Type B pancreatic cell (in vitro differentiated cells): ENCODE measurements at places on chromosomes 7 and 10. TPM values are rescaled to one million over a fixed set of nuclear protein-coding genes. Genes with fewer than 3 reads are reported as not detected.

Gene ZNF804B
- 0.07 TPM in 1 of 2 replicates, not detected in the other for total RNA-seq

- peak overlapping the region; percentile 99 for H3K27ac ChIP-seq
- H3K4me3 ChIP-seq, result peak overlapping the region; percentile 98
- H3K36me3 ChIP-seq, result peaks cover 16% of the 10 kb centered on the region
- H3K27me3 ChIP-seq, result no peaks in the 10 kb centered on the region
These were observed 593 bp downstream of the CDK13 start for GRCh38 chr7:39950473-39951225.

Gene PLXNA4
- total RNA-seq, result 1.6 and 13.6 TPM in 2 replicates

GRCh38 chr7:11436773-11437524 lies 395.0 kb downstream of the THSD7A start:
- no peak for DNase-seq
- H3K4me3 ChIP-seq, result no peak overlapping the region
- no peaks in the 10 kb centered on the region for H3K4me1 ChIP-seq
- H3K27me3 ChIP-seq, result no peaks in the 10 kb centered on the region
- no peak overlapping the region for H3K27ac ChIP-seq

DNA sequence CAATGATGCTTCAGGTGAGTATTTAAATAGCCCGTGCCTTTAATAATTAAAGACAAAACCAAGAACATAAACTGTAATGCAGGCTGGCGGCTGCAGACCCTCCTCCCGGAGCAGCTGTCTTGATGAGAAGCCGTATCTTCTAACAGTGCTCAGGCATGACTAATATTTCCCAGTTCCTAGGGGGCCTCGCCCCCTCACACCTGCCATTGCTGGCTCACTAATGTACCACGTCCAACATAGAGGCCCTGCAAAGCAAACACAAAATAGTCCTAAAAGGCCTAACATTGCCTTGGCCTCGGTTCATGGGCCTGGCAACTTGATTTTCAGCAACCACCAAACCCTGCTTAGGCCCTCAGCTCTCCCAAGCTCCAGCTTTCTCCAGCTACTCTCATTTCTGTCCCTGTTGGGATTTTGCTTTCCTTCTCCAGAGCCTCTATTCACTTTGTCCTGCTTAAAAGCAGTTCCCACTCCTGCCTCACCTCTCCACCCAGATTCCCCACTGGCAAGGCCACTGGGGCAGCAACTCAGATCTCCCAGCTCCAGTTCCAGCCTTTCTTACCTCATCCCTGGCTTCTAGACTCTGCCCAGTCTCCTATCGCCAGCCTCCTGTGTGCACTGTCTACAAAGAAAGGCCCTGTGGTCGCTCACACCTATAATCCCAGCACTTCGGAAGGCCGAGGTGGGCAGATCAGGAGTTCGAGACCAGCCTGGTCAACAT lies 16.2 kb downstream of the SORBS1 start:
- peaks cover 50% of the 10 kb centered on the region for H3K4me1 ChIP-seq
- peak overlapping the region; percentile 37 for H3K27ac ChIP-seq
- no peak overlapping the region for H3K4me3 ChIP-seq
- H3K36me3 ChIP-seq, result peaks cover 3% of the 10 kb centered on the region
- H3K27me3 ChIP-seq, result no peaks in the 10 kb centered on the region

GRCh38 chr10:63467841-63468240 lies 2.1 kb upstream of the JMJD1C start:
- H3K27me3 ChIP-seq, result peaks cover 3% of the 10 kb centered on the region
- H3K4me3 ChIP-seq, result peak overlapping the region; percentile 26
- no peaks in the 10 kb centered on the region for H3K36me3 ChIP-seq
- no peak overlapping the region for H3K27ac ChIP-seq

Gene HTR7
- 0.31 and 2.3 TPM in 2 replicates for total RNA-seq

- no peaks in the 10 kb centered on the region for H3K27me3 ChIP-seq
- peaks cover 14% of the 10 kb centered on the region for H3K36me3 ChIP-seq
- no peaks in the 10 kb centered on the region for H3K4me1 ChIP-seq
These were observed 26.2 kb downstream of the CRPPA start for GRCh38 chr7:16395121-16395520.

Gene GJD4
- 0.17 TPM in 1 of 2 replicates, not detected in the other for total RNA-seq

Gene CYP2E1
- 0.53 and 0.62 TPM in 2 replicates for total RNA-seq

- peak overlapping the region; percentile 10 for H3K27ac ChIP-seq
- no peaks in the 10 kb centered on the region for H3K27me3 ChIP-seq
- H3K4me3 ChIP-seq, result no peak overlapping the region
- peaks cover 55% of the 10 kb centered on the region for H3K4me1 ChIP-seq
These were observed 37.8 kb downstream of the MTPN start for GRCh38 chr7:135939261-135939812.

Gene CRYGN
- 0.67 and 1.3 TPM in 2 replicates for total RNA-seq

Gene LIPK
- total RNA-seq, result 0.41 and 3.2 TPM in 2 replicates

DNA sequence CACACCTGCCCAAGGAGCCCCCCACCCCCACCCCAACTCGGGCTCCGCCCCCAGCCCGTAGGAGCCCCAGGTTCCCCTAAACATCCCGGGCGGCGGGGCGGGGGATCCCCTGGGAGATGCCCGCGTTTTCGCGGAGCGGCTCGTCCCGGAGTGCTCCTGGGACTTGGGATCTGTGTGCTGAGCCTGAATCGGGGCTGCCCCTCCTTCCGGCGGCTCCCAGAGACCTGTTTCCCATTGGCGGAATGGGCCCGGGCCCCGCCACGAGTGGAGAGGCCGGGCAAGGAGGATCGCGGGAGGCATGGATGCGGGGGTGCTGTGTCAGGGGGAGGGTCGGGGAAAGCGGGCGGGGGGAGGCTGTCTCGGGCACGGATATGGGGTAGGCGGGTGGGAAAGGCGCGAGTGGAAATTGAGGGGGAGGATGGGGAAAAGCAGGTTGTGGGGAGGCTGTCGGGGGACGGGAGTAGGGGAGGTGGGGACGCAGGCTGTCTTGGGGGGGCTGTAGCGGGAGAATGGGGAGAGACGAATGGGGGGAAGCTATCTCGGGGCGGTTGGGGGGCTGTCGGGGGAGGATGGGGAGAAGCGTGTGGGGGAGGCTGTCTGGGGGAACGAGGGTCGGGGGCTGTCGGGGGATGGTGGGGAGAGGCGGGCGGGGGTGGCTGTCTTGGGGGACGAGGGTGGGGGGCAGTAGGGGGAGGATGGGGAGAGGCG lies 572 bp upstream of the BHLHA15 start:
- H3K4me1 ChIP-seq, result peaks cover 4% of the 10 kb centered on the region
- DNase-seq, result peak; percentile 70
- H3K36me3 ChIP-seq, result peaks cover 4% of the 10 kb centered on the region
- no peaks in the 10 kb centered on the region for H3K27me3 ChIP-seq

Gene CROT
- 19.6 and 21.9 TPM in 2 replicates for total RNA-seq

Gene ODAD2
- 0.14 and 1.5 TPM in 2 replicates for total RNA-seq

Gene HOXA9
- 0.67 and 4.1 TPM in 2 replicates for total RNA-seq

- no peaks in the 10 kb centered on the region for H3K36me3 ChIP-seq
- no peak overlapping the region for H3K27ac ChIP-seq
- DNase-seq, result no peak
- H3K27me3 ChIP-seq, result no peaks in the 10 kb centered on the region
- H3K4me3 ChIP-seq, result no peak overlapping the region
These were observed 79.4 kb upstream of the FEZF1 start for GRCh38 chr7:122383934-122384333.

DNA sequence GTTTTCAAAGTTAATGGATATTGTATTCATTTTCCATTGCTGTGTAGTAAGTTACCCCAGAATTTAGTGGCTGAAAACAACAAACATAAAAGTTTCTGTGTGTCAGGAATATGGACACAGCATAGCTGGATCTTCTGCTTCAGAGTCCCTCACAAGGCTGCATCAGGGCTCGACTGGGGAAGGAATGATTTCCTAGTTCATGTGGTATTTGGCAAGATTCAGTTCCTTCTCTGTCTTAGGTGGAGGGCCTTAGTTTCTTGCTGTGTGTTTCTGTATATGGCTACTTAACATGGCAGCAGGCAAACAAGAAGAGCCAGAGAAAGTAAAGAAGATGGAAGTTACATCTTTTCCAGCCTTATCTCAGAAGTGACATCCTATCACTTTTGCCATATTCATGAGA lies 51.1 kb downstream of the TPST1 start:
- peaks cover 12% of the 10 kb centered on the region for H3K4me1 ChIP-seq
- H3K27me3 ChIP-seq, result no peaks in the 10 kb centered on the region
- H3K36me3 ChIP-seq, result peaks cover 12% of the 10 kb centered on the region
- no peak overlapping the region for H3K27ac ChIP-seq
- no peak overlapping the region for H3K4me3 ChIP-seq

DNA sequence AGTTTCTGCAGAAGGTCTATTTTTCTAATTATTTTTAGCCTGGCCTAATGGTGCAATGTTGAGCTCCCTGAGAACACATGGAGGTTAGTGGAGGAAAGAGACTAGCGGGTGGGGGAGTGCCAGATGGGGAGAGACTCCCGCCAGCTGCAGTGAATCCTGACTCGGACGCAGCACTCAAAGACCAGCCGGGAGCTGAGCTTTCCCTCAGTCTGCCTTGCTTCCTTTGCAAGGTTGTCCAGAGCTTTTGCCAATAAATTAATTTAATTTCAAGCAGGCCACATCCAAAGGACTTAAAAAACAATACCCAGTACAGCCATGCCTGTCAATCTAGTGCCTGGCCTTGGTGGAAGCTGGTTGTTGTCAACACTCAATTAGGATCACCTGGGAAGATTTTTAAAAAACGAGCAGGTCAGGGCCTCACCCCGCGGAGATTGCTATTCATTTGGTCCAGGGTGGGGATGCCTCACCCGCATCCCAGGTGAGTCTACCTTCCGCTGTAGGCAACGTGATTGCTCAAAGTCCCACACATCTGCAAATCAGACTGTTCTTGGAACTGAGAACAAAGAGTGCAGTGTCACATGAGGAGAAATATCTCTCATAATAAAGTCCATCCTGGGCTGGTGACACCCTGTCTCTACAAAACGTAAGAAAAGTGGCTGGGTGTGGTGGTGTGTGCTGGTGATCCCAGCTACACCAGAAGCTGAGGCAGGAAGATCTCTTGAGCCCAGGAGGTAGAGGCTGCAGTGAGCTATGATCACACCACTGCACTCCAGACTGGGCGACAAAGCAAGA lies 4.0 kb downstream of the CLRN3 start:
- H3K4me1 ChIP-seq, result peaks cover 4% of the 10 kb centered on the region
- H3K36me3 ChIP-seq, result no peaks in the 10 kb centered on the region
- peaks cover 11% of the 10 kb centered on the region for H3K27me3 ChIP-seq

Gene FBXL13
- 1.1 and 4.0 TPM in 2 replicates for total RNA-seq

Gene ZNF365
- 0.38 and 0.63 TPM in 2 replicates for total RNA-seq

Gene FAM25C
- total RNA-seq, result not detected in 2 replicates

DNA sequence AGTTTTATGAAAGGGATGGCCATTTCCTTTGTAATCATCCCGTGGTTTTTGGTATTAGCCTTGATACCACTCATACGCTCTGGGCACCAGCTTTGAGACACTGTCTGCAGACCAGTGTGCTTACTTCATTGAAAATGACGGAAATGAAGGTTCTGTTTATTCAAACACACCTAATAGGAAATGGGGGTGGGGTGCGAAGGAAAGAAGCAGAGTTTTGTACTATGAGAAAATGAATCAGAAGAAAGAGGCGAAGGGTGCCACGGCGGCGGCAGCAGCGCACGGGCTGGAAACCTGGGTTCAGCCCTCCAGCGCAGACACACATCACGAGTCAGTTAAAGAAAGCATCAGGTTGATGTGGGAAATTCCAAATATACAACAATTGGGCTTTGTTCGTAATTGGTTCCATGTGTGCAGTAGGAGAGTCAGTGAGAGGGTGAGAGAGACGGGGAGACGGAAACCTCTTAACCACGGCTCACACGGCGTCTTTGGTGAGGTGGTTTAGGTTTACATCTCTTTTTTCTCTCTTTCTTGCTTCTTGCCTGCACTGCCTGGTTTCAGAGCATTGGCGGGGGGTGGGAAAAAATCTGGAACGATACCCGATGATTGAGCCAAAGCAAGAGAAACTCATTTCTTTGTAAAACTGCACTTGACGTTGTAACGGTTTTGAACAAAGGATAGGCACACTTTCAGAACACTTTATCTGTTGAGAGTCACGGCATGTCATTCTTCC lies 321.2 kb downstream of the FRMD4A start:
- no peak for DNase-seq
- H3K36me3 ChIP-seq, result peaks cover 4% of the 10 kb centered on the region
- peak overlapping the region; percentile 68 for H3K4me3 ChIP-seq

GRCh38 chr10:34780818-34781380 lies 34.2 kb downstream of the PARD3 start:
- H3K36me3 ChIP-seq, result peaks cover 3% of the 10 kb centered on the region
- H3K27me3 ChIP-seq, result no peaks in the 10 kb centered on the region
- H3K27ac ChIP-seq, result no peak overlapping the region
- H3K4me3 ChIP-seq, result peak overlapping the region; percentile 79
- H3K4me1 ChIP-seq, result peaks cover 51% of the 10 kb centered on the region

- no peak overlapping the region for H3K27ac ChIP-seq
- no peak for DNase-seq
- H3K36me3 ChIP-seq, result peaks cover 5% of the 10 kb centered on the region
- no peaks in the 10 kb centered on the region for H3K27me3 ChIP-seq
- peaks cover 5% of the 10 kb centered on the region for H3K4me1 ChIP-seq
- no peak overlapping the region for H3K4me3 ChIP-seq
These were observed 339.4 kb downstream of the PRPF18 start for GRCh38 chr10:13925971-13926780.

DNA sequence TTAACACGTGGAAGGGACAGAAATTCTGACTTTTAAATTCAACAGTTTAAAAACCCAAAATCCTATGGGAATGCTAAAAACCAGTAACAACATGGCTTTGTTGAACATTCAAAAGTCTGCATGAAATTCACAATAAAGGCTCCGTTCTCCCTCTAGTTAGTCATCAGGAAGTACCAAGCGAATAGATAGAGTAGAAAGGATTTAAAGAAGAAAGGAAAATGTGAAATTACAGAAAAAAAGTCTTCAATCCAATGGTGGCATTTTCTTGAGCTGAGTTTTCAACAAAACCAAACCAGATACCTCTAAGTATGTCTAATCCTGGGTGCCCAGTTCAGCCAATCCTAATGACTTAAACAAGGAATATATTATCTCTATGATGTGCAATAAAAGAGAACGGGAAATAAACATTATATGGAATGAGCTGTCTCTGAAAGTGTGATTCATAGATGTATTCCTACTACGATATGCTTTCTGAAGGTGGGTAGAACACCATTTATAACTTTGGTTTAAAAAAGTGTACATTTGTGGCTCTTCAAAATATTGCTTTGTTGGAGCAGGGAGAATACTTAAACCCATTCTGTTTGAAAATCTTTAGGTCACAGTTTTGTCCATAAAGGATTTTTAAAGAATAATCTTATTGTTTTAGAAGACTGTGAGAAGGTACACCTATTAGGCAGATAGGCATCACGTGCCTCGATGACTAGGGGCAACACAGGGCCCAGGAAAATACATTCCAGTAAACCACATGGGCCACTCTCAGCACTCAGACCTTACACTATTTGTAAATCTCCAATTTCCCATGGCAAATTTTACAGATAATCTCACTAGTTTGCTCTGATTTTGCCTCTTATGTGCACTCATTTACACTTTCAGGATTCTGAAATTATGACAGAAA lies 87.7 kb downstream of the CUBN start:
- H3K27me3 ChIP-seq, result no peaks in the 10 kb centered on the region
- no peaks in the 10 kb centered on the region for H3K36me3 ChIP-seq
- DNase-seq, result no peak
- H3K4me1 ChIP-seq, result no peaks in the 10 kb centered on the region
- H3K4me3 ChIP-seq, result no peak overlapping the region

GRCh38 chr10:113576852-113577251 lies 24.0 kb downstream of the HABP2 start:
- H3K4me1 ChIP-seq, result no peaks in the 10 kb centered on the region
- no peak overlapping the region for H3K4me3 ChIP-seq
- peaks cover 29% of the 10 kb centered on the region for H3K27me3 ChIP-seq
- H3K36me3 ChIP-seq, result no peaks in the 10 kb centered on the region
- H3K27ac ChIP-seq, result no peak overlapping the region
- no peak for DNase-seq

Gene LRRC61
- 13.0 and 17.7 TPM in 2 replicates for total RNA-seq

Gene CHAT
- total RNA-seq, result 0.34 and 0.62 TPM in 2 replicates
